Brain pericyte (primary cell): ENCODE measurements at places on chromosomes 16 and 17.

GRCh38 chr17:48388955-48389743, 40.9 kb downstream of the SKAP1 start:
- DNase-seq: no peak

GRCh38 chr17:77436058-77436442, 295.3 kb downstream of the SEC14L1 start:
- DNase-seq: no peak

- no peak for DNase-seq
Observed at GRCh38 chr17:82978765-82979349, 100.6 kb upstream of the METRNL start.

DNA sequence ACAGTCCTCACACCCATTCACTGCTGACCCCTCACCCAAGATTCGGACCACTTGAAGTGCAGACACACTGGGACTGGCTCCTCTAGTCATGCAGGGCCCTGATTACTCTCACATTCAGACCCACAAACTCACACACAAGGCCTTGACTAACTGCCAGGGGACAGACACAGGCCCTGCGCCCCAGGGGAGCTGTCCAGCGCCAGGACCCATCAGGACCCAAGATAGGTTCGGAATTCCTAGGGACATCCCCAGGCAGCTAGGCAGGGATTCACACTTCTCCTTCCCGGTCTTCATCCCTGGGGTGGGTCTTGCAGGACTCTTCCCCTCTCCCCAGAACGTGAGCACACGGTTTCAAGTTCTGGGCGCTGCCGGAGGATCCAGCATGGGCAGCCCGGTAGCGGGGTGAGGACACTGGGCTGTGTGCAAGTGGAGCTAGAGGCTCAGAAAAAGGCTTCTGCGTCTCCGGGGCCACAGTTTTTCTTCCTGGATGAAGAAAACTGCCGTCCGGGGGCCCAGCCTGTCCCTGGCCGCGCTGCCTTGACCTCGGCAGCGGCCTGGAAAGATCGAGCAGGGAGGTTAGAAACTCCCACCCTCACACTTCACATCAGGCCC, 1.6 kb downstream of the SEZ6 start:
- no peak for DNase-seq

- no peak for DNase-seq
Observed at GRCh38 chr16:84979516-84979915, 31.8 kb downstream of the ZDHHC7 start.

DNA sequence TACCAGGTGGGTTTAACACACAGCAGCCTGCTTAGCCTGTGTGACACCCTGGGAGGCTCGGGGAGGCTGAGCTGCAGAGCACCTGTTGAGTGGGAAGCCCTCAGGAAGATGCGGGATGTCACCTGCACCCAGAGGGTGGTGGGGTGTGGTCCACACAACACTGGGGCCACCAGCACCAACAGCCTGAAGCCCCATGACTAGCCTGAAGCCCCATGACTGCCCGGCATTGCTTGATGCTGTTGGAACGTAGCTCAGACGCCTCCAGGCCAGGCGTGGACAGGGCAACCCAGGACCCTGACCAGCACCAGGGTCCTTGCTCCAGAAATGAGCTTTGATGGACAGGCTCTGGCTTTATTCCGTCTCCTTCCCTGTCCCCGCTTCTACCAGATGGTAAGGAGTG, 76.3 kb upstream of the ZNF469 start:
- DNase-seq: no peak

- no peak for DNase-seq
Observed at GRCh38 chr16:49504626-49505025, 131.0 kb downstream of the C16orf78 start.

GRCh38 chr16:17305694-17306093, 165.1 kb downstream of the XYLT1 start:
- no peak for DNase-seq

- DNase-seq: no peak
Observed at GRCh38 chr17:74825952-74826719, 33.5 kb downstream of the GRIN2C start.

DNA sequence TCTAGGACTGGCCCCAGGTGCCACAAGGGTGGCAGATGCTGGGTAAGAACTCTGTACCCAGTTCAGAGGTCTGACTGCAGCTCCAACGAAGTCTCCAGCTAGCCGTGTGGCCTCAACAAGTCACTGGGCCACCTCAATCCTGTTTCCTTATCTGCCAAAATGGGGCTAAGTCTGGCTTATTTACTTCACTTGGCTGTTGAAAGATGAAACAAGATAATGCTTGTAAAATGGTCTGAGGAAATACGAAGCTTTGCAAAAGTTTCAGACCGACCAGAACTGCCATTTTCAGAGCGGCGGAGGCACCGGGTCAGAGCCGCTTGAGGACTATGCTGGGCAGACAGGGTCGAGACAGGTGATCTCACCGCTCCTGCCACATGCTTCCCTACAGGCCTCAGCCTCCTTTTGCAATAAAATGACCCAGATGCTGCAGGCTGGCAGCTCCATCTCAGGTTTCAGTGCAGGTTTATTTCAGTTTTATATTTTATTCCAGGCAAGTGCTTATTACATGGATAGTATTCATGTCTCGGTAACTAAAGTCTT, 17.2 kb downstream of the MNT start:
- DNase-seq: no peak

GRCh38 chr17:50508573-50509460, 578 bp downstream of the MYCBPAP start:
- no peak for DNase-seq
